ENCODE measurements at places on chromosomes 11 and 22. TPM values are rescaled to one million over a fixed set of nuclear protein-coding genes. Genes with fewer than 3 reads are reported as not detected.
A peak's percentile ranks its signal among the peaks of the same experiment; 100 is the strongest.

- no peak for DNase-seq
These were observed 97.1 kb downstream of the EXT2 start for GRCh38 chr11:44192462-44193100.

GRCh38 chr22:37016134-37016910 lies 2.9 kb downstream of the TST start:
- DNase-seq = no peak

DNA sequence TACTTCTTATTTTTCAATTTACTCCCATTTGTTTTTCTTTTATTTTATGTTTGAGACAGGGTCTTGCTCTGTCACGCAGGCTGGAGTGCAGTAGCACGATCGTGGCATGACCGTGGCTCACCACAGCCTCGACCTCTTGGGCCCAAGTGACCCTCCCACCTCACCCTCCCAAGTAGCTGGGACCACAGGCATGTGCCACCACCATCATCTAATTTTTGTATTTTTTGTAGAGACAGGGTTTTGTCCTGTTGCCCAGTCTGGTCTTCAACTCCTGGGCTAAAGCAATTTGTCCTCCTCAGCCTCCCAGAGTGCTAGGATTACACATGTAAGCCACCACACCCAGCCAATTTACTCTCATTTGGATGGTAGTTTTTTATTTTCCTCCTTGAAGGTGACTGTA lies 679.3 kb upstream of the CCDC179 start:
- no peak for DNase-seq

DNA sequence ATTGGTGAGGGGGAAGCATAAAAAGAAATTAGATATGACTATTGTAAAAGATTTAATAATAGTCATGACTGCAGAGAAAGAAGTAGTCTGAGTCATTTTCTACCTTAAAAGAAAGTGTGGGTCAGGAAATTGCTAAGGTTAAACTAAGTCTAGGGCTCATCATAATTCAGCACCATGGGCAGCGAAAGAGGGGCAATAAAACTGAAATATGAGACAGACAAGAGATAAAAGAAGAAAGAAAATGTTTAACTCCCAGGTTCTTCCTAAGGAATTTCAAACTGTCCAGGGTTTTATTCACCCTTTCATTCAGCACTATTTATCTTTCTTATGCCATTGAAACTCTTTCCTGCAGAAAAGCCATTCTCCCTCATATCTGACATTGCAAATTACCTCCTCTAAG lies 114.4 kb upstream of the API5 start:
- no peak for DNase-seq

GRCh38 chr11:122232985-122233384 lies 117.0 kb upstream of the BLID start:
- DNase-seq = peak; percentile 52

- no peak for DNase-seq
These were observed 77.5 kb downstream of the CNTN5 start for GRCh38 chr11:99098258-99098657.

- no peak for DNase-seq
These were observed 98.8 kb downstream of the SNX19 start for GRCh38 chr11:130817330-130817944.

GRCh38 chr11:71977090-71977489 lies 21.6 kb upstream of the IL18BP start:
- no peak for DNase-seq

GRCh38 chr11:440065-441042 lies 1.5 kb downstream of the ANO9 start:
- no peak for DNase-seq

GRCh38 chr11:57370251-57370650 lies 10.7 kb downstream of the PRG3 start:
- DNase-seq = peak; percentile 60

DNA sequence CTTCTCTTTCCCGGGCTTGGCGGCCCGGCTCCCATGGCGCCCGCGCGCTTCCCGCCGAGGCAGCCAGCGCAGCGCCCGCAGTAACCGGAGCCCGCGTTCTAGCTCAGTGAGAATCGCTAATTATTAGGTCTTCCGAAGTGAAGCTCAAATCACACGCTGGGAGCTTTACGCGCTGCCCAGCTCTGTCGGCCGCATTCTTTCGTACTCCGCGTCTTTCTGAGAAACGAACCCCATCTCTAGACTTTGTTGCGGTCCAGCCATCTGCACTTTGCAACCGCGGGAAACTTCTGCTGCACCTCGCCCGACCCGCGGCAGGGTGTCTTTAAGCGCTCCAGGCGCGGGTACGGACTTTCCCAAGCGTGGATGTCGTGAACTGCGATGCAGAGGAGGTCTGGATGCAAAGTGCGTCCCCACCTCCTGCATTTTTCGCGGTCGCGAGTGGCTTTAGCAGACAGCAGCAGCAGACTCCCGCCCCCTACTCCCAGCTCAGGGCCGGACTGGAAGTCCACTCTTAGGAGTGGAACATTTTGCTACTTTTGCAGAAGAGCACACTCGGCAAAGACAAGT lies 6.0 kb upstream of the PAX6 start:
- DNase-seq = peak; percentile 41

DNA sequence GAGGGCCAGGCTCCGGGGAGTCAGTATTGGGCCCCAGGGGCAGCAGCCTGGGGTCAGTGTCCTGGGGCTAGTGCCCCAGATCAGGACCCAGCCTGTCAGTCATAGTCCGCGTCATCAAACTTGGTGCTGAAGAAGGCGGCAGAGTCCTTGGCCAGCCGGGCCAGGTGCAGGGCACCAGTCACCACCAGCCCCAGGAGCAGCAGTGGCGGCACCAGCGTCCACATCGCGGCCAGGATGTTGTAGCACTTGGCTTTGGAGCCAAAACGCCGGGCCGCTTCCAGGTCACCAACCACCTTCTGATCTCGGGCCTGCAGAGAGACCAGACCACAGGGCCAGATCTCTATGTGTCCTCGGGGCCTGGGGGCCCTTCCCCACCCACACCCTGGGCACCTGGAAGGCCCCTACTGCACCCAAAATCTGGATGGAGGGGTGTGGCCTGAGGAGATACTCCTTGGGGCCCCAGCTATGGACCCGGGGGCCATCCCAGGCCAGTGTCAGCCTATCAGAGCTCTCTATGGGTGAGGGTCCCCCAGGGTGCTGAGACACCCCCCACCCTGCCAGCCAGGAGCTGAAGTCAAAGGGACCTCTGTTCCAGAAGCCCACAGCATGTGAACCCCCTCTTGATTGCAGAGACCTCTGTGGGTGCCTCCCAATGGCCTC lies 790 bp downstream of the IFITM5 start:
- no peak for DNase-seq

DNA sequence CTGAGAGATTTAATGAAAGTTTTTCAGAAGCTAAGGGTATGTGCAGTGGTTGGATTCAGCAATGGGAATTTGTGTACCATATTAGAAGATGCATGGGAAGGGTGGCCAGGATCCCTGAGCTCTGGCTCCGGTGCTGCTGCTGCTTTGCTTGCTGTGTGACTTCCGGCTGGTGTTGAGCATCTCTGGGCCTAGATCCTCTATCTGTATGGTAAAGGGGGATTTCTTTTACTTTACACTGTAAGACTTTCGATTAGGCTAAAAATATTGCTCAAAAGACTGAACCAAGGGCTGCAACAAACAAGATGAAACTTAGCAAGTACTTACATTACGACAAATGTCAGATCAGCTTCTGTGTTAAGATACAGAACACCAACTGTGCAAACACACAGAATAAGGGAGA lies 39.1 kb downstream of the XRRA1 start:
- no peak for DNase-seq

GRCh38 chr22:19961201-19961580 lies 19.6 kb upstream of the TXNRD2 start:
- DNase-seq = no peak

DNA sequence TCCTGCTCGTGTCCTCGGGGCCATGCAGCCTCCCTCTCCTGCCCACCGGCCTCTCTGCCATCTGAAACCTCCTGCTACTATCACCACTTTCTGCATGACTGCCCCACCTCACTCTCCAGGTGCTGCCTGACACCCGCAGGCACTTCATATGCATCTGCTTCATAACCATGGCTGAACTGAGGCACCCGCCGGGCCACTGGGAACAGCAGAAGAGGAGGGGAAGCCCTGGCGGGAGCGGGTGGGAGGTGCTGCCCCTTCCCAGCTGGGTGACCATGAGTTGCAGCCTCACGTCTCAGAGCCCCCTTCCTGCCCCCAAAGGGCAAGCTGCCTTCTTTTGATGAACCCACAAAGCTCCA lies 21.7 kb upstream of the PICK1 start:
- no peak for DNase-seq

Gene OR6T1
- not detected for total RNA-seq

Gene MFNG
- 0.27 TPM for total RNA-seq

Gene SYT12
- total RNA-seq = 1.2 TPM

Gene ATF4
- total RNA-seq = 345 TPM

Gene GGTLC3
- not detected for total RNA-seq

Gene SMC1B
- not detected for total RNA-seq
